ENCODE measurements at places on chromosomes 2 and 18. TPM values are rescaled to one million over a fixed set of nuclear protein-coding genes. Genes with fewer than 3 reads are reported as not detected.
A peak's percentile ranks its signal among the peaks of the same experiment; 100 is the strongest.

The SLC30A3 gene
- total RNA-seq = 0.27 TPM

The GBX2 gene
- total RNA-seq = not detected

The GPAT2 gene
- 4.5 TPM for total RNA-seq

The ARHGAP28 gene
- not detected for total RNA-seq

The TSGA10 gene
- 20.4 TPM for total RNA-seq

The ERBB4 gene
- total RNA-seq = not detected

The ST3GAL5 gene
- total RNA-seq = 56.4 TPM

DNA sequence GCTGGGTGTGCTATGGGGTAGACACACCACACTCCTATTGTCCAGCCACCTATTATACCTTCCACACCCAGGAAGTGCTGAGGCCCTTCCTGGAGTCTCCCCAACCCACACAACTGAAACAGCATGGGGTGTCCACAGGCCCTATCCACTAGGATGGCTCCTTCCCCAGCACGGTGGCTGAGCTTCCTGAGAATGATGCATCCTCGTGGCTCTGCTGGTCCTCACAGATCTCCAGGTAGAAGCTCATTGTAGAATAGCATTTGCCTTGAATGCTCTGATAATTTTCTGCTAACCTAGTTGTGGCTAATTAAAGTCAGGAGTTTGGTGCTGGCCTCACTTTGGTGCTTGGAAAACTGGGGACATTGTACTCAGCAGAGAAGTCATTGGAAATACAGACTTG is 182.6 kb downstream of the ANKRD30B start:
- no peak for DNase-seq
- H3K27ac ChIP-seq = no peak overlapping the region
- no peaks in the 10 kb centered on the region for H3K4me1 ChIP-seq

GRCh38 chr2:15354596-15355366 is 206.4 kb downstream of the NBAS start:
- no peak overlapping the region for H3K27ac ChIP-seq
- no peak for DNase-seq

DNA sequence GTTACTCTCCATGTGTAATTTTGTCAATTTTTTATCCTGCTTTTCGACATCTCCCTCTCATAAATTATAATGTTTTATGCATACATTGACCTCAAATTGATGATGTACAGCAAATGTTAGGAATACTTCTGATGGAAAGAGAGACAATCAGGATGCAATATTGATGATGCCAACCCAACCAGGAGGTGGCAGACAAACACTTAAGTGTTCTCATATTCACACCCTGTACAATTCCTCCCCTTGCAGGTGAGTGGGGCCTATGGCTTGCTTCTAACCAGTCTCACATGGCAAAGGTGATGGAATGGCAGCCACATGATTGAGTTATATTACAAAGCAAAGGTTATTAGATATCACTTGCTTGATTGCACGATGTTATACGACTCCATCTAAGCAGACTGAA is 594.3 kb upstream of the REG3G start:
- no peaks in the 10 kb centered on the region for H3K4me1 ChIP-seq
- DNase-seq = no peak
- no peaks in the 10 kb centered on the region for H3K27me3 ChIP-seq
- H3K4me3 ChIP-seq = no peak overlapping the region
- no peak overlapping the region for H3K27ac ChIP-seq

GRCh38 chr2:74528600-74529356 is 728 bp downstream of the AUP1 start:
- no peaks in the 10 kb centered on the region for H3K27me3 ChIP-seq
- peak overlapping the region; percentile 97 for H3K4me3 ChIP-seq
- no peak for DNase-seq
- peaks cover 63% of the 10 kb centered on the region for H3K36me3 ChIP-seq

- H3K27me3 ChIP-seq = peaks cover 4% of the 10 kb centered on the region
- no peak overlapping the region for H3K27ac ChIP-seq
- H3K4me1 ChIP-seq = no peaks in the 10 kb centered on the region
- H3K36me3 ChIP-seq = no peaks in the 10 kb centered on the region
Observed at GRCh38 chr2:46409756-46410155, 69.6 kb upstream of the TMEM247 start.

DNA sequence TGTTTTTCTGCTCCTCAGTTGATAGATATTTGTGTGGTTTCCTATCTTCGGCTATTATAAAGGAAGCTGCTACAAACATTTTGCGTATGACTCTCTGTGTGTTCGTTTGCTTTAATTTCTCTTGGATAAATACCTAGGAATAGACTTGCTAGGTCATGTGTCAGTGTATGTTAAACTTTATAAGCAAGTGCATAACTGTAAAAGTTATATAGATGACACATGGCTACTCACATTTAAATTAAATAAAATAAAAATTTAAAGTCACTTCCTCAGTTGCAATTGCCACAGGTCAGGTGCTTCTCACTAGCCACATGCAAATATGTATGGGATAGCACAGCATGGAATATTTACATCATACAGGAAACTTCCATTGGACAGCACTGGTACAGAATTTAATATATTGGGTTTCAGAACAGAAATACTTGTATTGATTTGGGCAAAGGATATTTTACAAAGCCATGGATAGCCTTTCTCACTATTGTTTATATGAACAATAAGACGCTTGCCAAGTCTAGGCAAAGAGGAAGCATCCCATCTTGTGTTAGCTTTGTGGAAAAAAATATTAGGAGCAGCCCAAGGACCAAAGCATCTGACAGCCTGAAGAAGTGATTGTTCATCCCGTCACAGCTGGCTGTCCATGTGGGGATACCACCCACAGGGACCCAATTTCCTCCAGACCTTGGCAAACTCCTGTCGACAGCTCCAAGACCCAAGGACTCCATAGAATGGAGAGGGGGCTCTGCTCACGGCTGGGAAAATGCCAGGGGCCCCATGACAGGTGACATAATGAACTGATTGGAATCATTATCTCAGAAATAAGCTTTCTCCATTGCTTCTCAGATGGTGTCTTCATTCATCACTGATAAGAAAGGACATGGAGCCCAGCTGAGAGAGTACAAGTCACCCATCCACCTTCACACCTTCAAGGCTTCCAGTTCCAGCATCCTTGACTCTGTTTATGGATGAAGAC is 196.7 kb downstream of the SH3BP4 start:
- H3K36me3 ChIP-seq = no peaks in the 10 kb centered on the region
- no peak for DNase-seq
- no peak overlapping the region for H3K4me3 ChIP-seq
- no peaks in the 10 kb centered on the region for H3K4me1 ChIP-seq
- peaks cover 13% of the 10 kb centered on the region for H3K27me3 ChIP-seq

DNA sequence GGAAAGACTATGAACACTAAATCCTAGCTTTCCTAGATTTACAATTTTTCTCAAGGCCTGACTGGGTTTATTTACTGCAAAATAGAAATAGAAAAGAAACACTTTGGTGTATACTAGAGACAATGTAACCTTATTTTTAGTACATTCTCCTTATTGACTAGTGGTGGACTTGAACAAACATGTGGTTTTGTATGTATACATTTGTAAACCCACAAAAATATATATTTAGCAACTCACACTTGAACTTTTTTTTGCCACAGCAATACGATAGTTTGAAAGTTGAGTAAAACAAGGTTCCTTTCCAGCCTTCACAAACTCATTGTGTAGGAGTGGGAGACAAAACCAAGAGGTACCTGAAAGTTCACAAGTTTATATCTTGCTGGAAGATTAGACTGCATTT is 1633.4 kb upstream of the LRRTM1 start:
- no peaks in the 10 kb centered on the region for H3K36me3 ChIP-seq
- no peak for DNase-seq
- no peaks in the 10 kb centered on the region for H3K27me3 ChIP-seq
- no peaks in the 10 kb centered on the region for H3K4me1 ChIP-seq
- H3K4me3 ChIP-seq = no peak overlapping the region

GRCh38 chr2:8679827-8680731 is 1.8 kb upstream of the ID2 start:
- no peak for DNase-seq
- peak overlapping the region; percentile 17 for H3K4me3 ChIP-seq
- no peaks in the 10 kb centered on the region for H3K36me3 ChIP-seq
- peaks cover 64% of the 10 kb centered on the region for H3K27me3 ChIP-seq

GRCh38 chr2:72925328-72925943 is 8.1 kb downstream of the EMX1 start:
- H3K36me3 ChIP-seq = no peaks in the 10 kb centered on the region
- DNase-seq = no peak
- no peak overlapping the region for H3K4me3 ChIP-seq
- H3K27ac ChIP-seq = no peak overlapping the region

DNA sequence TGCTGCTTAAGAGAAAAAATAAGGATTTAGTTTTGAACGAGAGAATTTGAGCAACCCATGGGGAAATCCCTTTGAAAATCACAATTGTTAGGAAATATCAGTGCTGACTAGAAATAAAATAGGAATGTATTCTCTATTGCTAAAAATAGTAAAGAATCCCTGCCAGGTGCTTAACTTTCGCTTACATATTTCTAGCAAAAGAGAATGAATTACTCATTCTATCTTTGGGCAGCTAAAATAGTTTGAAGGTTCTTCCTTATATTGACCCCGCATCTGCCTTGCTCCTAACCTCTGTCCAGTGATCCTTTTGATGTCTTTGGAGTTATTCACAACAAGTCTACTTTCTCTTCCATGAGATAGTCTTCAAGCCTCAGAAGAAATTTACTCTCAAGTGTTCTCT is 103.8 kb downstream of the PLCL1 start:
- no peaks in the 10 kb centered on the region for H3K4me1 ChIP-seq
- no peaks in the 10 kb centered on the region for H3K27me3 ChIP-seq
- no peaks in the 10 kb centered on the region for H3K36me3 ChIP-seq
- H3K27ac ChIP-seq = no peak overlapping the region

DNA sequence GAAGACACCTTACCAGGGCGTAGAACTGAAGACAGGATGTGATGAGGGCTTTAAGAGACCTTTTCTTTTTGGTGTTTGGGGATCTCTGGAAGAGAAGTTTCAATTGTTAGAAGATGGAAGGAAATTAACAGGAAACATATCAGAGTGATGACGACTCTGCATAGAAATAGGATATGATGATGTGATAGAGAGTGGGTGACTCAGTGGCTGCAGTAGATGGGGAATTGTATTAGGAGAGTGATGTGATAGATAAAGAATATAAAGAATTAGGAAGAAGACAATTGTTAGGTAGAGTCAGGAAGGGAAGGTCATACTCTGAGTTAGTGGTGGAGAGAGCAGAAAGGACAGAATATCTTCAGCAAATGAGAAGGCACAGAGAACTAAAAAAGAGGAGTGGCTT is 593.9 kb downstream of the NYAP2 start:
- no peaks in the 10 kb centered on the region for H3K36me3 ChIP-seq
- no peaks in the 10 kb centered on the region for H3K27me3 ChIP-seq
- H3K27ac ChIP-seq = no peak overlapping the region
- no peak overlapping the region for H3K4me3 ChIP-seq
- no peak for DNase-seq

- no peaks in the 10 kb centered on the region for H3K4me1 ChIP-seq
- H3K4me3 ChIP-seq = no peak overlapping the region
- H3K27me3 ChIP-seq = peaks cover 9% of the 10 kb centered on the region
- H3K27ac ChIP-seq = no peak overlapping the region
Observed at GRCh38 chr2:216786676-216787075, 73.2 kb downstream of the TNP1 start.

- no peak overlapping the region for H3K27ac ChIP-seq
- no peaks in the 10 kb centered on the region for H3K4me1 ChIP-seq
- H3K4me3 ChIP-seq = no peak overlapping the region
Observed at GRCh38 chr2:173151671-173152401, 76.2 kb downstream of the MAP3K20 start.

- H3K36me3 ChIP-seq = no peaks in the 10 kb centered on the region
- H3K27ac ChIP-seq = no peak overlapping the region
- H3K4me3 ChIP-seq = no peak overlapping the region
- no peaks in the 10 kb centered on the region for H3K4me1 ChIP-seq
- peaks cover 9% of the 10 kb centered on the region for H3K27me3 ChIP-seq
Observed at GRCh38 chr2:203463266-203463678, 71.8 kb downstream of the RAPH1 start.

DNA sequence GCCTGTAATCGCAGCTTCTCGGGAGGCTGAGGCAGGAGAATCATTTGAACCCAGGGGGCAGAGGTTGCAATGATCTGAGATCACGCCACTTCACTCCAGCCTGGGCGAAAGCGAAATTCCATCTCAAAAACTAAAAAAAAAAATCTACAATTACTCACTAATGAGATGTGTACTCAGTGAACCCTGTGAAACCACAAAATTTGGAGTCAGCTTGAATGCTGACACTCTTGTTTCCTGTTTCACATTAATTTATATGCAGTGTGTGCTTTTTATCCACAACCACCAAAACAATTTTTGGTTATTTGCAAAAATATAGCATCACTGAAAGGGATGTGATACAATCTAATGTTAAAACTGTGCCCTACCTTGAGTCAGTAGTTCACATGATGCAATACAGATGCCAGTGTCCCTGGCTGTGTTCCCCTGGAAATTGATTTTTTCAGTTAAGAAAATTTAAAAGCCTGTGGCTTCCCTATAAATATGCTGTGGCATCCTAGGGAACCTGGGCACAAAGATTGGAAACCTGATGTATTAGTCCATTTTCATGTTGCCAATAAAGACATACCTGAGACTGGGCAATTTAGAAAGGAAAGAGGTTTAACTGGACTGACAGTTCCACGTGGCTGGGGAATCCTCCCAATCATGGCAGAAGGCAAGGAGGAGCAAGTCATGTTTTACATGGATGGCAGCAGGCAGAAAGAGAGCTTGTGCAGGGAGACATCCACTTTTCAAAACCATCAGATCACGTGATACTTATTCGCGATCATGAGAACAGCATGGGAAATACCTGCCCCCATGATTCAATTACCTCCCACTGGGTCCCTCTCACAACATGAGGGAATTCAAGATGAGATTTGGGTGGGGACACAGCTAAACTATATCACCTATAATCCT is 337.5 kb upstream of the NT5C1B start:
- H3K27ac ChIP-seq = no peak overlapping the region
- DNase-seq = no peak
- H3K36me3 ChIP-seq = no peaks in the 10 kb centered on the region

DNA sequence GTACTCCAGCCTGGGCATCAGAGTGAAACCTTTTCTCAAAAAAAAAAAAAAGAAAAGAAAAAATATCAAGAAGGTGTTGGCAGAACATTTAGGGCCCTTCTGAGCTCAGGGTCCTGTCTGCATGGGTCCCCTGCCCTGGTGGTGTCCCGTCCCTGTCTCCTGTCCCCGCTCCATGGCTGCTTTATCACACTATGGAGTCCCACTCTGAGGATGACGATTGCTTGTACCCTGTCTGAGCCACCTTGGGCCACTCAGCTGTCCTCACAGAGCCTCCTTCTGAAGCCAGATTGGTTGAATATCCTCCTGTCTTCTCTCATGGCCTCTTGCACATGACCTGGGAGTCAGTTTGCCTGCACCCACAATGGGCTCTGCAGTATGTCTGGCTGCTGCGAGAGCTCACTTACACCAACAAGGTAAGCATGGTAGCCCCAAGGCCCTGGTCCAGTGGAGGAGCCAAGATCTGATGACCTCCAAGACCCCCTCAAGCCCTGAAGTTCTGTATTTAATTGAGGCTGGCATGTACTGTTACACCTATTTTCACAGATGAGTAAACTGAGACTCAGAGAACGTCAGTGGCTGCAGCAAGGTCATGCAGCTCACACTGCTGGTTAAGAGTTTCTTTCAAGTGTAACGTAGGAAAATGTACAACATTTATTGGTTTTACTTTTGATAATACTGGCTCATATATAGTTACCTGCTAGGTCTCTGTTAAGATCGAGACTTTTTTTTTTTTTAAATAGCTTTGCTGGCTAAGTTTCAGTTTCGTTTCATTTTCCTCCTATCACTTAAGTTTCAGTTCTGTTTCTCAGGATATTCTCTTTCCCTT is 16.9 kb upstream of the ZCCHC2 start:
- H3K4me1 ChIP-seq = peaks cover 19% of the 10 kb centered on the region
- no peaks in the 10 kb centered on the region for H3K27me3 ChIP-seq
- H3K36me3 ChIP-seq = no peaks in the 10 kb centered on the region
